ENCODE measurements at places on chromosomes 12 and 14.
A peak's percentile ranks its signal among the peaks of the same experiment; 100 is the strongest.

GRCh38 chr12:64699504-64700115, 59.6 kb downstream of the GNS start:
- no peak for DNase-seq

DNA sequence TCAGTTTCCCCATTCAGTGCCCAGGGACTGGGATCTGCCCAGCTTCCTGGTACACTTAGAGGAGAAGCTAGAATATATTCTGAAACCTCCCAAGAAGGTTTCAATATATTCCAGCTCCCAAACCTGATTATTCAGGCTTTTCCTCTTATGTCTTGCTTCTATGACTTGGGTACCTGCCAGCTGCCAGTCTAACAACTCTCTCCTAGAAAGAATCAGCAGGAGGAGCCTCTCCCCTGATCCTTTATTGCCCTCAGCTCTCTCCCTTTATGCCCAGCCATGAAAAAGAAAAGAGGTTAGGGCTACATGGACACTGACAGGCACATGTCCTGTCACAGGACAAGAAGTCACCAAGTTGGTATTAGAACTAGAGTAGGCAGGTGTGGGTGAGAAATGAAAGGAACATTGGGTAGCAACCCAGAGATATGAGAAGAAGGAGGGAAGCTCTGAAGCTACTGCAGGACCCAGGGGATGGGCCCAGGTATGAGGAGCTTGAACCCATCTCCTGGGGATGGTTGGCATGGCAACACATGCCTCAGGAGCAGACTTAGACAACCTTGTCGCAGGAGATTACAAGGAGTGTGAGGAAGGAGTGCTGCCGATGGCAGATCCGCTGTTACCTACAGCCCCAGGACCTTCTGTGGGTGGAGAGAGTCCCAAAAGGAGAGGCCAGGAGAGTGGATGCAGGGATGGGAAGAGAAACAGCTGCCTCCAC, 2.0 kb upstream of the CACNB3 start:
- peak; percentile 25 for DNase-seq

- DNase-seq, result peak; percentile 67
Observed at GRCh38 chr14:34211732-34212131, 250.3 kb downstream of the SPTSSA start.

GRCh38 chr12:66603461-66603860, 75.4 kb downstream of the GRIP1 start:
- DNase-seq, result no peak

All from foreskin keratinocyte (primary cell).